A549 treated with DMSO at 1 μM for 4 hours (cell line): ENCODE measurements at places on chromosomes 12 and 14. TPM values are rescaled to one million over a fixed set of nuclear protein-coding genes. Genes with fewer than 3 reads are reported as not detected.

ANO6 gene
- 59.4 to 83.8 TPM (median 74.0 TPM) in 5 replicates for total RNA-seq

SDS gene
- 0.13 to 0.86 TPM (median 0.48 TPM) in 5 replicates for total RNA-seq

CPNE6 gene
- not detected in 5 replicates for total RNA-seq

TAS2R43 gene
- not detected in 5 replicates for total RNA-seq

ADAMTS20 gene
- total RNA-seq: not detected in 5 replicates

KLRC3 gene
- total RNA-seq: 0.21 to 0.36 TPM in 2 of 5 replicates, not detected in the others
